ENCODE measurements at places on chromosomes 16 and 17. TPM values are rescaled to one million over a fixed set of nuclear protein-coding genes. Genes with fewer than 3 reads are reported as not detected.

The CRISPLD2 gene
- 0.98 TPM for total RNA-seq

The GNG13 gene
- not detected for total RNA-seq

The CHST6 gene
- total RNA-seq = 0.94 TPM

The HSPB9 gene
- not detected for total RNA-seq

The KLHL36 gene
- 48.2 TPM for total RNA-seq

The CFAP20 gene
- total RNA-seq = 45.6 TPM

The PPP1R27 gene
- 0.15 TPM for total RNA-seq

The GDPD1 gene
- 2.3 TPM for total RNA-seq

The KRTAP4-6 gene
- total RNA-seq = not detected

Measured in smooth muscle cell of the coronary artery (primary cell).